Activated naive CD4-positive, alpha-beta T cell treated with anti-CD3 and anti-CD28 coated beads, Interleukin-2, amount 50 U/mL, for 72 hours (primary cell): ENCODE measurements at places on chromosomes 13 and 19.

DNA sequence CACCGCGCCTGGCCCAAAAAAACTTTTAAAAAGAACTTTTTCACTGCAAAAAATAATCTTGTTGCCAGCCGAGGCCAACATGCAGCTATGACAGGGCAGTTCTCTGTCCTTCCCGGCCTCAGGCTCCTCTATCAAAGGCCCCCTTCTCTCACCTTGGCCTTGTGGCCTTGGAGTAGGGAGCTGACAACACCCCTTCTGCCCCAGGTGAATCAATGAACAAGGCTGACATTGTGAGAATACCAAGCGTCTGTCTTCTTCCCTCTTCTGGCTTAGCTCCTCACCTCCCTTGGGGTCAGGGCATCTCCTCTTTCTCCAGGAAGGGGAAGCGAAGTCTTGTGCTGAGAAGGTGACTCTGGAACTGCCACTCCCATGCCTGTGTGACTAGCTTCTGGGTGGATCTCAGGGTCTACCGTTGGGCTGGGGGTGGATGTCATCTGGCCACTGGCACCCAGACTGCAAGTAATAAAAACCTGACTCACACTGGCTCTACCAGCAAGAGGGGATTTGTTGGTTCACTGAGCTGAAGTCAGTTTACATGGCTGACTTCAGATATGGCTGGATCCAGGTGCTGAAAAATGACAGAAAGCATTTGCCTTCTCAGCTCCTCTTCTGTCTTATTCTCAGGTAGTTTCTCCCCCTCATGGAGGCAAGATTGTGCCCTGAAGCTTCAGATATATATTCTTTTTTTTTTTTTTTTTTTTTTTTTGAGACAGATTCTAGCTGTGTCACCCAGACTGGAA, 6.3 kb downstream of the C19orf38 start:
- no peak for DNase-seq

- DNase-seq, result no peak
Observed at GRCh38 chr13:25253702-25254101, 33.6 kb downstream of the MTMR6 start.

GRCh38 chr13:51998723-51999509, 12.3 kb downstream of the ATP7B start:
- no peak for DNase-seq

GRCh38 chr13:45700971-45701900, 884 bp upstream of the CBY2 start:
- DNase-seq, result no peak

DNA sequence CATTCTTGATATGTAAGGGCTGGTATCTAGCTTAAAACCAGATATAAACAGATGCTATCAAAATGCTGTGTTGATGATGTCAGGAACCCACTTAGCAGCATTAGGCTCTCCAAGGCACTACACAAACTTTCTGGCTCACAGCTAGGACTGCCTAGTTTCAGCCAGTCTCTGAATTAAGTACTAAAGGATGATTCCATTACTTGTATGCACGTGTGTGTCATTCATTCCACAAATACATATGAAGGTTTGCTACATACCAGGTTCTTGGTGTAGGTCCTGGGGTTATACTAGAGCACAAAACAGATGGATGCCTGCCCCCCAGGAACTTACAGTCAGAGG, 151.5 kb downstream of the RGCC start:
- no peak for DNase-seq

GRCh38 chr13:27110056-27110746, 61.4 kb downstream of the USP12 start:
- no peak for DNase-seq

- DNase-seq, result no peak
Observed at GRCh38 chr13:27919659-27919933, 204 bp upstream of the PDX1 start.
